Transverse colon (tissue), 4 donors: ENCODE measurements at places on chromosomes 5 and 9.

- peak; percentile 79 for DNase-seq
These were observed 2.0 kb downstream of the MYO10 start for GRCh38 chr5:16934123-16934522.

DNA sequence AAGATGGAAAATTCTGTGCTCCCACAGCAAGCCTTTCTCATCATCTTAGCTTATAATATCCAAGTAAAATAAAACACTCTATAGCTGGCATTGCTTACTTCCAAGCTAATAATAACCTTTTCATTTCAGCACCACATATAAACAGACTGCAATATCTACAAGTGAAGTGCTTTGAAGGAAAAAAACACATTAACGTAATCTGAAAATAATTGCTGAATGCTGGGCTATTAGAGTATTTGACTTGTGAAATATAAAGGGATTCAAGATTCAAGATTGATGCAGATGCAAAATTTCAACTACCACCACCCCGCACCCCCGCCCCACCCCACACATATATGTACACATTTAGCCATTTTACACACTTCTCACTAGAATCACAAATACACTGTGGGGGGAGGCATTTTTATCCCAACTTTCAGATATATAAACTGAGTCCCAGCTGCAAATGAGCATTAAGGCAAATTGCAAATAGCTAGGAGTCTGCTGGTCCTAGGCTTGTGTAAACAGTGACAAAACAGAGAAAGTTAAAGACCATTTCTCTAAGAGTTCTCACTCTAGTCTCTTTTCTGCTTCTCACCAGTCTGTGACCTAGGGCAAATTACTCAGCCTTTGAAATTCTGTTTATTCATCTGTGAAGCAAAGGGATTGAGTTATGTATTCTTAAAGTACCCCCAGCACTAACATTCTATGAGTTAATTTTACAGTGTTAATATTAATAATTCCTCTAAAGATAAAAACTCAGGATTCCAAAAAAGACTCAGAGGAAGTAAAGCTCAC, 489.4 kb downstream of the PRELID2 start:
- no peak for DNase-seq

DNA sequence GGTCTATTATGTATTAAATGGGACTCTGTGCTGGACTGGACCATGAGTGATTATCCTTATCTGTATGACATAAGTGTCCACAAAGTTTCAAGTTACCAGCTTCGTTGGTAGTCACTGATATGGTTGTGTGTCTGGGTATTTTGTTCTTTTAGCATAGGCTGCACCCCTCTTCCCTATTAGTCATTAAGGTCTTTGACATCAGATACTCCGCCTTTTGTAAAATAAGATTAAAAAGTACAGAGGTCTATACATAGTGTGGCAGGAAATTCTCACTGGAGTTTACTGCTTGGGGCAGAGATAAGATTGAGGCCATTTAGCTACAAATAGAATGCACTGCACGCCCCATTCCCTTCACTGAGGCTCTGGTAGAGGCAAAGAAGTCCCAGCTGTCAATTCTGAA, 99.4 kb downstream of the TMEM215 start:
- no peak for DNase-seq

DNA sequence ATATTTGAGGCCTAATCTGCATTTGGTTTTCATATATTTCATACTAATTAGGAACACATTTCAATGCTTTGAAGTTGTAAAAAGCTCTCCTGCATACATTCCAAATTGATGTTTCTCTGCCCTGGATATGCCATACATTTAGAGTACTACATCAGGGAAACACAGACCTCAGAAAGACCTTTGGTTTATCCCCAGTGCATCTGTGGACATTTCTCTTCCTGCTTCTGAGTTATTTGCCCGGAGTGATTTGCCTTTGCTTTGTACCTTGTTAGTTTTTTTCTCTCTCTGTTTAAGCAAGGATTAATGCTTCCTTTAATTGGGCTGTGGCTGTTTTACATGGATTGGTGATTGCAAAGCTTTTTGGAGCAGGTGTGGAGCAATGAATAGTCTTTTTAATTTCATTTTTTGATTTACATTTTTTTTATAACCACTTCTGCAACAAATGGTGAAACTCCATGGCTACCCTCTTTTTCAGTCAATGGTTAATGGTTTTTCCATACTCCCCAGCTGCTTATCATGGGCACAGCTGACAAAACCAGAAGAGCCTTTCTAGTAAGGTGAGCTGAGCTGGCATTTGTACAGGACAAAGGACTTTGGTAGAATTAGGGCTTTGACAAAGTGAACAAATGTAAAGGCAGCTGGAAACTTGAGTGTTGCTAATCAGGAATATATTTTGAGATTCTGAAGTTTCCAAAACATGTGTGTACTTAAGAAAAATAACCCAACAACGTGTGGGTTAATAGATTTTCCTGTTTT, 54.2 kb downstream of the ZSWIM6 start:
- no peak for DNase-seq

DNA sequence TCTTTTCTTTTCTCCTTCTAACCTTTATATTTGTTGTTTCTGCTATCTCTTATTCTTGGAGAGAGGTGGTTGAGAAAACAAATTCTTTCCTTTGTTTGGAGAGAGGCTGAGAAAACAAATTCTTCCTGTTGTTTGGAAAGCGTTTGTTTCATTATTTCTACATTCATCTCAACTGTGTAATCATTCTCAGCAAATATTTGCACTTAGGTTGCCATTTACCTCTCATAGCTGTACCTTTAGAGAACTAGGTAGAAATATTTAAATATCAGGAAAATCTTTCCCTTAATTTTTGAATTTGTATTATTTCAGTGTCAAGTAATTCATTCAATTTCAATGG, 1824.4 kb upstream of the CDH9 start:
- DNase-seq = no peak

DNA sequence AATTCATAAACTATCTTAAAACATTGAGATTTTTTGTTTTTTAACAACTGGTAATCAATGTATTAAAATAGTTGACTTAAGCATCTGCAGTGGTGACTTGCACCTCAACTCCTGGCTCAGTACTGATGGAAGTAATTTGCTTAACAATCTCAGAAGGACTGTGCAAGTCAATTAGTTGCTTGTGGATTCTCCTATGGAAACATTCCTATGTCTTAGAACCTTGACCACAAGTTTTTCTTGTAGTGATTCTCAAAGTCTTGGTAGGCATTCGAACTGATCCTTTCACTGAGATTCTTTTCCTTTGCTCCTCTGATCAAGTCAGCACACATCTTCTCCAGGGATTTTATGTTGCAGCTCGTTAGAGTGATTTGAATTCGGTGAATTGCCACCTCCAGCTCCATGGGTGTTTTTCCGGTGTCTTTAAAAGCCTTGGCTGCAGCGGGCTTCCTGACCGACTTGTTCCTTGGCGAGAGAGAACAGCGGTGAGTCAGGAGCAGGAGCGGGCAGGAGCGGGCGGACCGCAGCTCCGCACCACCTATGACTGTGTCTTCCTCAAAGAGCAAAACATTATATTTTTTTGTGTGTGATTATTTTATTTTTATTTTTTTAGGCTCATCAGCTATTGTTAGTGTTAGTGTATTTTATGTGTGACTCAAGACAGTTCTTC, 21.1 kb downstream of the HMGXB3 start:
- no peak for DNase-seq

GRCh38 chr9:17757816-17758215, 178.9 kb downstream of the SH3GL2 start:
- no peak for DNase-seq

DNA sequence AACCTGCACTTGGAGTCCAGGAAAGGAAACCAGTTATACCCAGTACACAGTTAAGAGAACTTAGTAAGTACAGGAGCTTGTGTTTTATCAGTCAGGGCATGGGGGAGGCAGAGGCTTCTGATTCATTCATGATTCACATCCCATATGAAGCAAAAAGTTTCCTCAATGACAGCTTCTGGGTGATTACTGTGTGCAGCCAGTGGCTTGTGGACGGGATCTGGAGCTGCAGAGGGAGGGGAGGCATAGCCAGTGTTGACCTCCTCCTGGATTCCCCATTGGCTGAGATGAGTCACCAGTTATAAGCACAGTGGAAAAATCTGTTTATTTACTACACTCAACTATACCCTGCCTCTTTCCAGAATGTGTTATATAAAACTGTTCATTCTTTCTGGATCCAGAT, 17.7 kb downstream of the IL31RA start:
- DNase-seq = no peak

- DNase-seq = no peak
These were observed 26.3 kb upstream of the PTGER4 start for GRCh38 chr5:40653221-40654022.
